ENCODE measurements at places on chromosomes 12 and 14.

DNA sequence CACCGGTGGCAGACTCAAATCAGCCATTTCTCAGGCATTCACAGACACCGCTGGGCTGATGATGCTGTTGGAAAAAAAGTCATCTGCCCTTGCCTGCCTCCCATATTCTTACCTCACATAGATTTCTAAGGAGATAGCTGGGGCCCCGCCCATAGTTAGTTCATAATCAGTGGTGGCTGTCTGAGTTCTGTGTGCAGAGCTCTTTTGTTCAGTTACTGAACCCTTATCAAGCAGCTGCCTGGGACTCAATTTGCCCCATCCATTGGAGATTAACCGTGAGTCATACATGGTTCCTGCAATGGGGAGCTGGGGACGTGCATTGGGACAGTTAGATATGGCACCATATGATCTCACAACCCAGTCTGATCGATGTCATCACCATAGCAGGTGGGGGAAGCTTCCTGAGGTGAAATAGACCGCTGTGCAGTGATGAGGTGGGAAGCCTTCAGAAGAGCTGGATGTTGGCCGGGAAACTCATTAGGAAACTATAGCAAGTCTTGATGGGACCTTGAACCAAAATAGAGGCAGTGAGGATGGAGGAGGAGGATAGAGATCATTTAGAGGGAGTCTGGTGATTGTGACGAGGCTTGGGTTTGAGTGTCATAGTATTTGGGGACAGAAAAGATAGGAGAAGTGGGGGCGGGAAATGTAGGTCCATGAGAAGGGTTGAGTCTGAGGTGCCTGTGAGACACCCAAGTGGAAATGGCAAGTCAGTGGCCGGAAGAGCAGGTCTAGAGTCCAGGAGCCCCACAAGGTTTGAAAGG lies 147.8 kb downstream of the GCH1 start:
- no peak for DNase-seq

DNA sequence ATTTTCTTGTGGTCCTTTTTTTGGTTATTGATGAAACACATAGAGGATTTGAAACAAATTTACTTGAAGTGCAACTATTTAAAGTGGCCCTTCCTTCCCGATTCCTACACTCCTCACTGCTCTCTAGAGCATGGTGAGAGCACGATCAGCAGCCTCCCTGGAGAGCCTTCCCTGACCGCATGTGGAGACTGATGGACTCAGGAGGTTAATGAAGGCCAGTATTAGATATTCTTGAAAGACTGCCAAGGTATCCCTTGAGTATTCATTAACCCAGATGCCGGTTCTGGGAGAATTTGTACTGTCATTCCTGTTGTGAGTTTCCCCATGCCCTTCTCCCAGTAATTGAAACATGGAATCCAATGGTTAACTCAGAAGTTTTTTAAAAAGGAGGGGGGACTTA lies 102.8 kb upstream of the FGD4 start:
- DNase-seq = peak; percentile 11

DNA sequence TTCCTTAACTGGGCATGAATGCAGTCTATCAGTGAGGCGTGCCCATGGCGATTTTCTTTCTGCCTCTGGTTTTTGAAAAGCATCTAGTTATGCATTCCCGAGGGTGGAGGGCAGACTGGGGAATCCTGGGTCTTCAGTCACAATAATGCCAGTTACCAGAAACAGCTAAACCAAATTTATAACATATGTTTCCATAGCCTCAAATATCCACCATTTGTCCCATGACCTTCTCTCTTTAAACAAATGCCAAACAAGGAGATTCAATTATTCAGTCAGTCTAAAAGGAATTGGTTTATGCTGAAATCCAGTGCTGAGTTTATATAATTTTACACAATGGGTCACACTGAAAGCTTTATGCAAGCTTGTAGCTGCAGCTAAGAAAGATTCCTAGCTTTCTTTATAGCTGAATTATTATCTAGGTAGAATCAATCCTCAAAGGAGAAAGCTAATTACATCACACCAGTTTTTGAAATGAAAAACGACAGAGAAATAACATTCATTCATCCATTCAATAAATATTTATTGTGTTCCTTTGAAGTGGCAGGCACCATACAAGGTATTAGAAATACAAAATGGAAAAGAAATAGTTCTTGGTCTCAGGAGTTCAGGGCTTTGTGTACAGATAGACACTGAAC lies 131.3 kb upstream of the RAP1B start:
- peak; percentile 89 for DNase-seq

DNA sequence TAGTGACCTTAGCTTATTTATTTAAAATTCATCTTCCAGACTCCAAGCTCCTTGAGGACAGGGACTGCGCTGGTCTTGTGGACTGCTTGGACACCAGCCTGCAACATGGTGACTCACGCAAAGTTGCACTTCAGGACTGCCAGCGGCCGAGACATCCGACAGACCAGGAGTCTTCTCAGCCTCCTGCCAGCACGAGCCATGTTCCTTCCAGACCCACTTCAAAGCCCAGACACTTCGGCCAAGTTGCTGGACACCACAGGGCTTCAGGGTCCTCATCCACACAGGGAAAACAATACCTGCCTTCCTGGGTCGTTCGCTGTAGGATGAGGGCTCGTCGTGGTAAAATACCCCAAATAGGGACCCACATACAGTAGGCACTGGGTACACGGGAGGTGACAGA lies 88.7 kb downstream of the BCL11B start:
- no peak for DNase-seq

GRCh38 chr12:128810182-128811127 lies 13.3 kb downstream of the SLC15A4 start:
- DNase-seq = no peak

GRCh38 chr12:1972260-1972659 lies 32.0 kb downstream of the DCP1B start:
- DNase-seq = no peak
